ENCODE measurements at places on chromosomes 1 and 21. TPM values are rescaled to one million over a fixed set of nuclear protein-coding genes. Genes with fewer than 3 reads are reported as not detected.

VHLL gene
- 0.19 TPM for total RNA-seq

NBPF10 gene
- total RNA-seq, result 1.4 TPM

NBPF1 gene
- total RNA-seq, result 15.4 TPM

OR2L13 gene
- not detected for total RNA-seq

FCRL4 gene
- total RNA-seq, result not detected

SPRR3 gene
- total RNA-seq, result not detected

RHD gene
- total RNA-seq, result not detected

NR5A2 gene
- total RNA-seq, result 0.37 TPM

SETSIP gene
- total RNA-seq, result 0.48 TPM

PM20D1 gene
- total RNA-seq, result not detected

OR2T4 gene
- not detected for total RNA-seq

DENND2C gene
- 0.98 TPM for total RNA-seq

B3GALT5 gene
- 0.79 TPM for total RNA-seq

OSCP1 gene
- total RNA-seq, result 7.0 TPM

All from A375 (cell line).